ENCODE measurements at places on chromosomes 2 and 18. TPM values are rescaled to one million over a fixed set of nuclear protein-coding genes. Genes with fewer than 3 reads are reported as not detected.

The C1QL2 gene
- not detected for total RNA-seq

GRCh38 chr2:20025065-20025786, 12.8 kb upstream of the MATN3 start:
- no peak for DNase-seq

DNA sequence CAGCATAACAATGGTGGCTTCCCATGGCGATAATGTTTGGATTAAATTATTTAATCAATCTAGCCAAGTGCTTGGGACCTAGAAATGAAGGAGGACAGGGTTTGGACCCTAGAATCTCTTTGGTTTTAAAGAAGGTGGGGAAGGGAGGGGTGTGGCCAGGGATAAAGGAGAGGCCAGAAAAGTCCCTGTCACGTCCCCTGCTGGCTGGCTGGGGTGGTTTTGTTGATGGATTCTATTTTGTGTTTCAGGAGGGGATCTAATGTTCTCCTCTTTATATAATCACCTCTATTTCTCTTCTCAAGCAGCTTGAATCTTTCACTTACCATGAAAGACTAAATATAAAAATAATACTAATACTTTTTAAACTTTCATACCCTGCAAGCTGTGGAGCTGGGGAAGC, 52.6 kb upstream of the GALR1 start:
- no peak for DNase-seq

DNA sequence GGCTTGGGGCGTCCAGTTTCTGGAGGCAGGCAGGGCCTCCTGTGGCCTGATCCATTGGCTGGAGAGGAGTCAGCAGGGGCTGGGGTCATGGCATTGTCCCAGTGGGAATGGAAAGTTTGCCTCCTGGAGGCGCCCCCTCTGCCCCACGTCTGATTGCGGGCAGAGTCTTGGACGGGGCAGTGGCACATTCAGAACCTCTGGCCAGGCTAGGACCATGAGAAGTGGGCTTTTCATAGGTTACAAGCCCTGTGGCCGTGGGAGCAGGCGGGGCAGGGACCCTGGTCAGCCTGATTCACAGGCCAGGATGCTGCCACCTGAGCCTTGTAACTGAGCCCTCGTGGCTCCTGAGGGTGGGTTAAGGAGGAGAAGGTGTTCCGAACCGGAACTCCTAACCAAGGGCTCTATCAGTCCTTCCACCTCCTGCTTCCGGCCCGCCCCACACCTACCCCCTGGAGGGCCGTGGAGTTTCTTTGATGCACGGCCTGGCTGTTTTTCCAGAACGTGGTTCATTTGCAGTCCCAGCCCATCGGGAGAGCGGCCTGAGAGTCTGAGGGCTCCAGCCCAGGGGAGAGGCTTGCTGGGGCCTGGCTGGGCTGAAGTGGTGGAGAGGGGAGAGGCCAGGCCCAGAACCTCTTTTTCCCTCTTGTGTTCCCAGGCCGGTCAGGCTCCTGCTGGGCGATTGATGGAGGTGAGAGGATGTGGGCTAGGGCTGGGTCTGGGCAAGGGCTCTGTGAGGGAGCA, 43.9 kb upstream of the PLB1 start:
- DNase-seq, result no peak

DNA sequence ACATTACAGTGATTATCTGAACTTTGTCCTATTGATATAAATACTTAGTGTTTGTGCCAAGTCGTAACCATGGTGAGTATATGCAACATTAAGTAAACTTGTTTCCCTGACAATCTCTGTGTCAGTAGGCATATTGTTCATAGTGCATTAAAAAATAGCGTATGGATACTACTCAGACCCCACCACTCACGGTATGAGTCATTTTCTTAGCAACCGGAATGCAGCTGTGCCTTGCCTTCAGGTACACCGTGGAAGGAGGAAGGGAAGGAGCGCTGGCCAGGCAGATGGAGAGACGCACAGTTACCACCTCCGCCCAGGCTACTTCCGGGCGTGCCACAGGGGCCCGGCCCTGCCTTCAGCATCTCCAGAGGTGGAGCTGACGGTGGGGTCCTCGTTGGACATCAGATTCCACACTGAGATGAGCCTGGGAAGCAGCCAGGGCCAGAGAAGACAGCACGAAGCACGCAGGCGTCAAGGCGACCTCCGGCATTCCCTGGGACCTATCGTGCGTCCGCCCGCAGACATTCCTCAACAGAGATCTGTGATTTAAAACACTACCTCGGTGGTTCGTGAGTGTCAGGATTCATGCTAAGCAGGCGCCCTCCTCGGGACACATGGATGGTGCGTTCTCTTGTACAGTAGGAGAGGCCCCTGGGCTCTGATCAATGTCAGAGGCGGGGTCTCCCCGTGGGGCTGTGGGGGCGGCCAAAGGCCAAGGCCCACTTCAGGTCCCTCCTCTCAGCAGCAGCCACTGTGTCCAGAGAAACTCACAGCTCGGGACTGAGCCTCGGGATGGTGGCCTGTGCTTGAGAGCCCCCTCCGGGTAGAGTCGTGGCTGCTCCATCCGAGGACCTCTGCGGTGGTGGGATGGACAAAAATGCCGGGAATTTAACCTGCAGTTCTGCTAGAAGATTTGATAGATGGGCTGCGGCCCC, 82.2 kb upstream of the HDAC4 start:
- no peak for DNase-seq

- no peak for DNase-seq
Observed at GRCh38 chr2:182018218-182018617, 32.6 kb downstream of the PPP1R1C start.

The HMSD gene
- not detected for total RNA-seq
